ENCODE measurements at places on chromosomes 11 and 22. TPM values are rescaled to one million over a fixed set of nuclear protein-coding genes. Genes with fewer than 3 reads are reported as not detected.

MS4A14 gene
- not detected for total RNA-seq

OR8G1 gene
- not detected for total RNA-seq

MMP10 gene
- 1.3 TPM for total RNA-seq

DRD4 gene
- not detected for total RNA-seq

SLC22A9 gene
- not detected for total RNA-seq

MS4A4A gene
- total RNA-seq: not detected

TYR gene
- total RNA-seq: not detected

OR8G5 gene
- total RNA-seq: not detected

ARHGAP8 gene
- not detected for total RNA-seq

SLC22A6 gene
- not detected for total RNA-seq

CLTCL1 gene
- 34.4 TPM for total RNA-seq

C11orf42 gene
- total RNA-seq: not detected

EHF gene
- 16.0 TPM for total RNA-seq

PHLDA2 gene
- 5.0 TPM for total RNA-seq

IGF2 gene
- 1.5 TPM for total RNA-seq

QSER1 gene
- total RNA-seq: 35.5 TPM

DEPDC7 gene
- 8.9 TPM for total RNA-seq

EHBP1L1 gene
- total RNA-seq: 69.5 TPM

ZNF214 gene
- total RNA-seq: 2.8 TPM

ZBTB3 gene
- total RNA-seq: 11.9 TPM

CD3D gene
- total RNA-seq: not detected

OR5B21 gene
- not detected for total RNA-seq

PAMR1 gene
- 46.2 TPM for total RNA-seq

VPREB1 gene
- total RNA-seq: not detected

SULT4A1 gene
- 0.30 TPM for total RNA-seq

LIF gene
- total RNA-seq: 200 TPM

HPS4 gene
- total RNA-seq: 29.1 TPM

C11orf87 gene
- under 0.01 TPM for total RNA-seq

CDCA5 gene
- 6.0 TPM for total RNA-seq

GPHA2 gene
- not detected for total RNA-seq

GNAZ gene
- 7.4 TPM for total RNA-seq

SYT12 gene
- total RNA-seq: 0.14 TPM

INPP5J gene
- total RNA-seq: 0.74 TPM

XKR3 gene
- not detected for total RNA-seq
